Activated naive CD4-positive, alpha-beta T cell treated with anti-CD3 and anti-CD28 coated beads for 36 hours (primary cell): ENCODE measurements at places on chromosomes 7 and 10.

- no peak for DNase-seq
Observed at GRCh38 chr7:55052081-55052480, 33.3 kb downstream of the EGFR start.

DNA sequence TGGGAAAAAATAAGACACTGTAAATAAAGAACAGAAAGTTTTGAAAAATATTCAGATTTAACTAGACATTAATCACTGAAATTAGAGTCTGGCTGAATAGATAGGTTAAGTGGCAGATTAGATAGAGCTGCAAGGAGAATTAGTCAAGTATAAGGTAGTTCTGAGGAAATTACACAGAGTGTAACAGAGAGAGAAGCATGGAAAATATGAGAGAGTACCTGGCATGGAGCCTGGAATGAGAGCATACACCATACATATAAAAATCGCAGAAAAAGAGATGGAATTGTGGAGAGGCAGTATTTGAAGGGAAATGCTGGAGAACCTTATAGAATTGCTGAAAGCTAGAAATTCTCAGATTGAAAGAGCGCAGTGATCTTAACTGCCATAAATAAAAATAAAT is 46.9 kb downstream of the ZNRF2 start:
- DNase-seq: no peak

DNA sequence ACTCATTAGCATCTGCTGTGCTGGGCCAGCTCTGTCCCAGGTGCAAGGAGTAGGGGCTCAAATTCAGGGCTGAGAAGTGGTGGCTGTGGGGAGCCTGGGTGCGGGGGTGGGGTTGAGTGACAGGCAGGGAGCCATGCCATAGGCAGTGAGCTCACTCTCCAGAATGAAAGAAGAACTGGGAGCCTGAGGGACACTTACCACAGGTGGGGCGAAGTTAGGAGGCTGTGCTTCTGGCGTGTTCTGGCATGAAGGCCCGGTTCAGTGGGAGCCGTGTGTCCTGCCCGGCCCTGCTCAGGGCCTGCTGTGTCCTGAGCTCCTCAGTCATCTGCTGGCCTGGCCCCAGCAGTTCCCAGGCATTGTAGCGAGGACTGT is 62.5 kb downstream of the MKI67 start:
- peak; percentile 53 for DNase-seq

GRCh38 chr10:11159543-11160215 is 142.0 kb downstream of the CELF2 start:
- no peak for DNase-seq

- no peak for DNase-seq
Observed at GRCh38 chr7:108028111-108028510, 25.1 kb upstream of the LAMB1 start.

DNA sequence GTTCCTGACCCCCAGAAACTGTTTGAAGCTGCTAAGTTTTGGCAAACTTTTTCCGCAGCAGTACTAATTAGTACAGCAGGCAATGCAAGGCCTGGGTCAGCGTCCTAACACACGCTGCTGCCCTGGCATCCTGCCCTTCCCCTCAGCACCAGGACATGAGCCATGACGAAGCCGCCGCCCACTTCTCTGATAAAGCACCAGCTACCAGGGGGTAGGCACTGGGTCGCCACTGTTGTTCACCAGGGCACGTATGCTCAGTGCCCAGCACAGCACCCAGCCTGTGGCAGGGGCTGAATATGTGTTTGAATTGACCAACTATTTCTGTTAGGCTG is 59.5 kb downstream of the CHST15 start:
- DNase-seq: no peak

GRCh38 chr7:3301831-3302618 is 973 bp downstream of the SDK1 start:
- peak; percentile 14 for DNase-seq

GRCh38 chr7:29826530-29826822 is 20.2 kb downstream of the WIPF3 start:
- no peak for DNase-seq

DNA sequence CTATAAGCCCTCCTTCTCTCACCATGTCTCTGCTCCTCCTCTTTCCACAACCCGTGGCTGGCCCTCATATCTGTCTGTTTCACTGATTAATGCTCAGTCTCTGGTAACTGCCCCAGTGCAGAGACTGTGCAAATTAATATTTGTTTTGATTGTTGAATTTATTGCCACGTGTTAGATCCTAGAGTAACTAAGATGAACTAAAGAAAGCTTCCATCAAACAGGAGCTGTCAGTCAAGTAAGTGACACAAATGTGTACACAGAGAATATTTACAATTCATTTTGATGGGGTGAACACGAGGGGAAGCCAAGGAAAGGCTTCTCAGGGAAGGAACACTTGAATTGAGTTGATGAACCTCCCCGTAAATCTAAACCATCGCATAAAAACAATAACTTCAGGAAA is 182.5 kb downstream of the BAMBI start:
- no peak for DNase-seq

DNA sequence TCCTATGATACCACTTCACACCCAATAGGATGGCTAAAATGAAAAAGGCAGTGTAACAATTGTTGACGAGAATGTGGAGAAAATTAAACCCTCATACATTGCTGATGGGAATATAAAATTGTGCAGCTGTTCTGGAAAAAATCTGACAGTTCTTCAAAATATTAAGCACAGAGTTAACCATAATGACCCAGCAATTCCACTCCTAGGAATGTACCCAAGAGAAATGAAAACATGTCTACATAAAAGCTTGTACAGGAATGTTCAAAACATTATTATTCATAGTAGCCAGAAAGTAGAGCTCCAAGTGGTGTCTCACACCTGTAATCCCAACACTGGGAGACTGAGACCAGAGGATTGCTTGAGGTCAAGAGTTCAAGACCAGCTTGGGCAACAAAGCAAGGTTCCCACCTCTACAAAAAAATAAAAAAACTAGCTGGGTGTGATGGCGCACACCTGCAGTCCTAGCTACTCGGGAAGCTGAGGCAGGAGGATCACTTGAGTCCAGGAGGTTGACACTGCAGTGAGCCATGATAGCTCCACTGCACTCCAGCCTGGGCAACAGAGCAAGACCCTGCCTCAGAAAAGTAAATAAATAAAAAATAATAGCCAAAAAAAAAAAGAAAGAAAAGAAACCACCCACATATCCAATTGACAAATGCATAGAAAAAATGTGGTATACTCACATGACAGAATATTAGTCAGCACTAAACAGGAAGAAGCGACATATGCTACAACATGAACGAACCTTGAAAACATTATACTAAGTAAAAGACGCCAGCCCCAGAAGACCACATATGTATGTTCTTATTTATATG is 5.0 kb downstream of the RHEB start:
- no peak for DNase-seq

DNA sequence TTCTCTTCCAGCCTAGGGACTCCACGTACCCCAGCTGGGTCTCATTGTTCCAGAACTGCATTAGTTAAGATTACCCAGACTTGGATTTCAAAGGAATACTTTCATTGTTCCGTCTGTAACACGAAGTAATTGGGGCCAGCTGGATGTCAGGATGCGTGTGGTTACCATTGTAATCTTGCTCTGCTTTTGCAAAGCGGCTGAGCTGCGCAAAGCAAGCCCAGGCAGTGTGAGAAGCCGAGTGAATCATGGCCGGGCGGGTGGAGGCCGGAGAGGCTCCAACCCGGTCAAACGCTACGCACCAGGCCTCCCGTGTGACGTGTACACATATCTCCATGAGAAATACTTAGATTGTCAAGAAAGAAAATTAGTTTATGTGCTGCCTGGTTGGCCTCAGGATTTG is 21.0 kb downstream of the LRRC17 start:
- no peak for DNase-seq

DNA sequence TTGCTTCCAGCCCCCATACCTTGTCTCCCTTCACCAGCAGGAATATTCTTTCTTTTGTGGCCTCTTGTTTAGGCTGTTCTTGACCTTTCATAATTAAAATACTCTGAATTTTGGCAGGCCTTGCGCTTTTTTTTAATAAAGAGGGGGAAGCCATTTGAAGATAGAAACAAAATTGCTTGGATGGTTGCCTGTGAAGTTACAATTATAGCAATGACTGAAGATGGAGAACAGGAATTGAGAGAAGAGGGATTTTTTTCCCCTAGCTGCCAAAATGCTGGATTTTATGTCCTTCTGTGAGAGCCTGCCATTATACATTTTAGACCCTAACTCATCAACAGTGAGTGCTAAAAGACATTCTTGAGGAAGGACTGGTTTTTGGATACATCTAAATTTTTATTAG is 24.8 kb downstream of the FGFBP3 start:
- no peak for DNase-seq

- no peak for DNase-seq
Observed at GRCh38 chr7:32559480-32559879, 64.2 kb downstream of the AVL9 start.
